ENCODE measurements at places on chromosomes 6 and 20. TPM values are rescaled to one million over a fixed set of nuclear protein-coding genes. Genes with fewer than 3 reads are reported as not detected.

- no peak for DNase-seq
These were observed 67.3 kb downstream of the LY86 start for GRCh38 chr6:6655805-6656251.

- peak; percentile 87 for DNase-seq
These were observed 19.5 kb downstream of the ZNF311 start for GRCh38 chr6:28985462-28986164.

- no peak for DNase-seq
These were observed 45.1 kb upstream of the TBX18 start for GRCh38 chr6:84809455-84809854.

DNA sequence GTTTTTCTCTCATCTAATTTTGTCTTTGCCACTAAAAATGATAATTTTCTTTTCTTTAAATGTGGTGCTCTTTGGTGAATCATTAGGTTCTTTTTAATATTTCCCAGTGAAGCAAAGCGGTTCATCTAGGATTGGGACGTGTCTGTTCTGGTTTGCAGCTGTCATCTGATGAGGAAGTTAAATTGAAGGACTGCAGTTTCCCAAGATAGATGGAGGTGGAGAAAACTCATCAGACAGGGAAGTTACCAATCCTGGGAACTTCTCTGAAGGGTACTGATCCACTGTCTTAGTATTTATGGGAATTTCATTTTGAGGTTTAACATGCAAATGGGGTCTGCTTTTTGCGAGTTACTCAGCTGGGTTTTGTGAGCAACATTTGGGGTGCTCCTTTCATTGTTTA, 2.4 kb upstream of the AARS2 start:
- DNase-seq: no peak

GRCh38 chr6:107275330-107275865, 160.1 kb upstream of the BEND3 start:
- DNase-seq: no peak

The OTOR gene
- total RNA-seq: not detected
